ENCODE measurements at places on chromosomes 12 and 14.

DNA sequence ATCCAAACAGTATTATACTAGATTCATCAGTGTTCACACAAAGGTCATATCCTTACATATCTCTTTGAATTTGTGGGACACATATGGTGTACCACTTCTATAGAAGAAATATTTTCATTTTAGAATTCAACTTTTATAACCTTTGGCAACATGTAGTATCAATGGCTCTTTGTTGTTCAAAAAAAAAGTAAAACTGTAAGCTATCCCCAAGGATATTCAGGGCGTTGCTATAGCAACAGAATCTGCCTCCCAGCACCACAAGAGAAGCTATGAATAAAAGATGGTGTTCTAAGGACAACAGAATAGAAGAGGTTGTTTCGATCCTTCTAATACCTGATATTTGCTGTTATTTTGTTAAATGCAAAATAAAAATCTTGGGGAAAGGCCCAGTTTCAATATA is 139.3 kb downstream of the BRMS1L start:
- no peak for DNase-seq

- peak; percentile 59 for DNase-seq
Measured at GRCh38 chr12:122980183-122981035, at the start of gene ARL6IP4. Gene ARL6IP4, plus strand, starts transcription at chr12:122980681. Its CDS starts 459 bp downstream, at chr12:122981140.

- DNase-seq, result peak; percentile 37
Measured at GRCh38 chr14:89899917-89900663, 54.4 kb downstream of the EFCAB11 start.

DNA sequence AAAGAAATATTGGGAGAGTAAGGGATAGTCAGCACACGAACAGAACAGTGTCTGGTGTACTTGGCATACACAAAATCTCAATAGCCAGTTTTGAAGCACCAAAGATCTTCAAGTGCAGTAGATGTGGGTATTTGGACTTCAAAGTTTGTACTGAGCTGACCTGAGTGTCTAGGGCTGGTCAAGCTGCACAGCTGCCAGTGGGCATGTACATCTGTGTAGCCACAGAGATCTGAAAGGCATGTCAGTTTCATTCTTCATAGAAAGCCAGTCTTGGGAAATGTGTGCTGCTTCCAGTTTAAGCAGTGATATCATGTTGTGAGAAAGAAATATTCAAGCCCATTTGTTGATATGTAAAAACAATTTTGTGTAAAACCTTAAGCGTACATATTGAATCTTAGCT is 279.0 kb upstream of the SYT10 start:
- no peak for DNase-seq

GRCh38 chr12:92623386-92623785 is 79.4 kb upstream of the PLEKHG7 start:
- no peak for DNase-seq

Measured in NCI-H146 (cell line).